ENCODE measurements at places on chromosomes 1 and 21.

DNA sequence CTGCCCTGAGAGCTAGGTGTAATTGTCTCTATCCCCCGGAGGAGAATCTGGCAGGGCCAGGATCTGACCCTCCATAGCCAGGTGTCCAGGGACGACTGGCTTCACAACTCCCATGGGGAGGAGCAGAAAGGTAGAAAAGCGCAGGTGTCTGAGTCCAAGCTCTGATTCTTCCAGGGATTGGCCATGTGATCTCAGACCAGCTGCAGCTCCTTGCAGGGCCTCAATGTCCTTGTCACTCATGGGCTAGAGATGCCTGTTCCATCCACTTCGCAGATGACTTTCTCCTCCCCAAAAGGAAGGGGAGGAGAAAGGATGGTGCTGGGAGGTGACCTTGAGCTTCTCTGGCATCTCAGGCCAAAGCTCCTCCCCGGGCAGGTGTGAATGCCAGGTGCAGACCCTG is 22.7 kb downstream of the HSPG2 start:
- no peak for DNase-seq

DNA sequence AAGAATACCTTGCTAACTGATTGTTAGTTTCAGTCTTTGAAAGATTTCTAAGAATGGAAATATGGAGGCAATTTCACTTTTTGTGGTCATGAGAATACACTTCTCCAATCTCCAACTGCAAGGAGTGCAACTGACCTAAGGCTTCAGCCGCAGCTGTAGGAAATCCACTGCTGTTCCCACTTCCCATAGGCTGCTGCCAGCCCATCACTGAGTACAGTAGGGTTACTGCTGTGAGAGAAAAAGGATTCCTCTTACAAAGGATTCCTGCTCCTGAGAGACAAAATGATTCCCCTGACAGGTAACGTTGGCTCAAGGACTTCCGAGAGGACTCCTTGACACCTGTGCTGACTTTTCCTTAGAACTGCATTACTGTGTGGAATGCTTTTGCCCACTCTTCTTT is 87.4 kb downstream of the ADGRL4 start:
- no peak for DNase-seq

- DNase-seq, result no peak
These were observed 20.3 kb downstream of the RIMS3 start for GRCh38 chr1:40645118-40645680.

GRCh38 chr1:51986718-51987117 is 3.8 kb downstream of the RAB3B start:
- DNase-seq, result no peak

GRCh38 chr1:198669023-198669698 is 30.3 kb downstream of the PTPRC start:
- no peak for DNase-seq

- DNase-seq, result no peak
These were observed 218.5 kb upstream of the ZC3H12A start for GRCh38 chr1:37255868-37256267.

GRCh38 chr21:21003701-21004100 is 5.5 kb downstream of the NCAM2 start:
- DNase-seq, result no peak

DNA sequence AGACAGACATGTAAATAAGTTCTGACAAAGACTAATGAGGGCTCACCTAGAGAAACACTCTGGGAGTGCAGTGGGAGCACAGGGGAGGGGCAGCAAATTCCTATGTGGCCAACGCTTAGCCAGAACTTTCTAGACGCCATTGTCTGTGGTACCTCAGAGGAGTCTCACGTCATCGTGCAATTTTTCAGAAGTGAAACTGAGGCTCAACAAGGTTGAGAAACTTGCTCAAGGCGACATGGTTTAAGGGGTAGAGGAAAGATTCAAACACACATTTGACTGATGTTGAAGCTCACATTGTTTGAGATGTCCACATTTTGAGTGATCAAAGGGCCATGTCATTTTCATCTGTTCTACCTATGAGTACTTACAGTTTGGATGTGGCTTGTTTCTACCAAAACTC is 152.6 kb upstream of the LMO4 start:
- no peak for DNase-seq

GRCh38 chr1:81126989-81127581 is 673.6 kb upstream of the ADGRL2 start:
- DNase-seq, result no peak

DNA sequence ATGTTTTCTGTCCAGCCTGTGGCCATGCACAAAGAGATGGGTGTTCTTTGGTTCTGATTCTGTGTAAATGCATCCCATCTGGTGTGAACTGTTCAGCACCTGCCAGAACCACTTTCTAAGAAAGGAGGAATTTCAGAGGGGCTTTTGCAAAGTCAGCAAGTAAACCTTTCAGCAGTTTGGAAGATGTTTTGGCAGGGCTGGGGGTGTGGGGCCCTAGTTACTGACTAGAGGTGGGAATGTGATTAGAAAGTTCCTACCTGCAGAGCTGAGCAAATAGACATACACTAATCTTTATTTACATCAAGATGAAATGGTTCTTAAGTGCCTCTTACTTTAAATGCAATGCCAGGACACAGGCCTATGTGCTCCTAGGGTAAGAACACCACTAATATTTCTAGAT is 378.1 kb upstream of the USP24 start:
- no peak for DNase-seq

DNA sequence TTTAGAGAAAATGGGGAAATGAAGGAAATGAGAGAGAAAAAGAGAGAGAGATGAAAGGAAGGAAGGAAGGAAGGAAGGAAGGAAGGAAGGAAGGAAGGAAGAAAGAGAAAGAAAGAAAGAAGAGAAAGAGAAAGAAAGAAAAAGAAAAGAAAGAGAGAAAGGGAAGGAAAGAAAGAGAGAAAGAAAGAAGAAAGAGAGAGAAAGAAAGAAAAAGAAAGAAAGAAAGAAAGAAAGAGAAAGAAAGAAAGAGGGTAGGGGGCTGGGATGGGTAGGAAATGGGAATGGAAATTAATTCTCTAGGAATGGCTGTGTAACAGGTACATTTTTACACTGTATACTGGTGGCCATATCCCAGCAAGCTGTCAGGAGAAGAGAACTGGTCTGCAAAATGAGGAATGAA is 4.3 kb upstream of the SH2D1B start:
- no peak for DNase-seq

- no peak for DNase-seq
These were observed 436.8 kb upstream of the NR5A2 start for GRCh38 chr1:199590708-199591107.

- no peak for DNase-seq
These were observed 486.9 kb upstream of the USP24 start for GRCh38 chr1:55702064-55702463.

- no peak for DNase-seq
These were observed 1.2 kb downstream of the PSMG1 start for GRCh38 chr21:39182016-39182415.

- DNase-seq, result no peak
These were observed 6.6 kb downstream of the CCDC30 start for GRCh38 chr1:42469727-42470126.

DNA sequence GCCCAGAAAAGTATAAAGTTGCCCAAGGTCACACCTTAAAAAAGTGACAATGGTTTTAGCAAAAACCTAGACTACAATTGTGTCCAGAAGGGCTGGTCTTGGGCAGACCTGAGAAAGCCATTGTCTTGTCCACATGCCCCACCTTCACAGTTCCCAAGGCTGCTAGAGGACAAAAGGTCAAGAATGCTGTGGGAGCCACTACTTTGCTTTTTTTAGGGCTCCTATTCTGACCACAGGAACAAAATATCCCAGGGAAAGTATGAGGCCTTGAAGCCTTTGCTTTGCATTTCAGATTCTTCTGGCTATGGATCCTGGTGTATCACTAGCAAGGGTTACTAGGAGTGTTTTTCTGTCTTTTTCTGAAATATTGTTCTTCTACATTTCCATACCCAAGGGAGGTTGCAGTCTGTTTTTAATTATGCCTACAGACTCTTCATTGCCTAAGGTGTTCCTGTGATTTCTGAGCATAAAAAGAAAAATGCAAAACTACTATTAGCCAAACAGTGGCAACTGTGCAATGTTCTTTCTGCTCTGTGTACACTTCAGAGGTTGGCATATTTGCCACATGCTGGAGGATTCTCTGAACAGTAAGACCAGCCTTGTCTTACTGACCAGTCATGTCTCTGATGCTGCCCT is 10.7 kb downstream of the C1orf162 start:
- DNase-seq, result no peak

DNA sequence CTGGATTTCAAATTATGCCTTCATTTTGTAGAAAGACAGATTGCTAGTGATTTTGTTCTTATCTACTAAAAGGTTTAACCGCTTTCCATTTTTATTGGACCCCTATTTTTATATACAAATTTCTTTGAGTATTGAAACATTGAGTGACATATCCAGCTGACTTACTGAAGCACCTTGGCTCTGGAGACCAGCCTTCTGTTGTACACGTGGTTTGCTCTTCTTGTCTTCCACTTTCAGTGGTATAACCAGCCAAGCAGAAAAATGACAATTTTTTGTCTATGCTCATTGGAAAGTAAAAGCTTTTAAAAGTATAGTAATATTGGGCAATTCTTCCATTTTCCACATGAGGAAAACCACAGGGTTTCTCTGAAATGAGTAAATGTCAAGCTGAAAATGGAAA is 4.4 kb downstream of the F13B start:
- no peak for DNase-seq

DNA sequence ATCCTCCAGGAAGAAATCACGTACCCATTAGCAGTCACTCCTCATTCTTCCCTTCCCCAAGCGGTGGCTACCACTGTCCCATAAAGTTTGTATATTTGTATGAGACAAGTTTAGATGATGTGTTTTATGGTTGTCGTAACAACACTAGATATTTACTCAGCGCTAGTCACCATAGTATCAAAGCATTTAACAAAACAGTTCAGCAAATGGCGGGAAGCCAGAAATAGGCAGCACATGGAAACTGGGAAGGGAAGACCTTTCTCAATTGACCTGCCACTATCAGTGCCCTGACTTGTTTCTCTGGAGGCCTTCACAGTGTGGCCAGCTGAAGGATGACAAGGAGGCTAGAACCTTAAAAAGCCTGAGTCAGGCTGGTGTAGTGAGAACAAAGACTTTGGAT is 31.1 kb downstream of the CNST start:
- DNase-seq, result peak; percentile 34

DNA sequence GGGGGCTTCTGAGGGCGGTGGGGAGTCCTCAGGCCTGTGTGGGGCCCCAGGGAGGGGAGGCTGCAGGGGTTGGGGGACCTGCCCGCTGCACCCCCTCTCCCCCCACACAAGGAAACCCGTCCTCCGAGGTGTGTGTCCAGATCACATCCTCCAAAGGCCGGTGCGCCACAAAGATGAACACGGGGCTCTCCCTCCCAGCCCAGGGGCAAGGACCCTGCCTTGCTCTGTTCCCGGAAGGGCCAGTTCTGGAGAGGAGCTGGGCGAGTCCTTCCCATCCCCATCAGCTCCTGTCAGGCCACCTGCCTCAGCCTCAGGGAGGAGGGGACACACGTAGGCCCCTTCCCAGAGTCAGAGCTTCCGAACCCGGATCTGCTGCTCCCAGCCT is 2.5 kb upstream of the TTLL10 start:
- DNase-seq, result no peak

DNA sequence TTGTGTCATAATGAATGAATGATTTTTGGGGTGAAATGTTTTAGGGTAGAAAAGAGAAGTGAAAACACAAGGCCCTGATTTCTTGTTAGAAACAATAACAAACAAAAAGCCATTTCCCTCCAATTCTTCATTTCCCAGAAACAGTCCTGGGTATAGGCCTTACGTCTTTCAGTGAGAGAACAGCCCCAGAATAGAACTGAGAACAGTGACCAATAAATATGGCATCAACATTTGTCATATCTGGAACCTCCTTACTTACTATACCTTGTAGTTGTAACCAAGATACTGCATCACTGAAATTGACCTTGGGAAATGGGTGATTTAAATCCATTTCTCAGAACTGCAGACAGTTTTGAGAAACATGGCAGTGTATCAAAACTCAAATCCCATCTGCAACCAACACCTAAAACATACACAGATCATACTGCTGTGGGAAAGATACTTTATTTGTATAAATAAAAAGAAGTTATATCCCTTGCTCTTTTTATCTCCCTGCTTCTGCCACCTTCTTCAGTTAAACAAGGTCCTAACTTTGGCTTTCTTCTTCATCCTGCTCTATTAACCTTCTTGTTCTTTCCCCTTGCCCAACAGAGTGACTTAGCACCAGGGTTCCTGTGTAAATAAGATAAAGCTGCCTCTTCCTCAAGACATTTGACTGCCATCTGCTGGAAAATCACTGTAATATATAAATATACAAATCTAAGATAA is 19.5 kb downstream of the XKR8 start:
- peak; percentile 45 for DNase-seq

- no peak for DNase-seq
These were observed 8.2 kb upstream of the MIXL1 start for GRCh38 chr1:226215239-226215638.

- DNase-seq, result no peak
These were observed 31.5 kb upstream of the SLC6A9 start for GRCh38 chr1:44062656-44063179.

- no peak for DNase-seq
These were observed 66.2 kb downstream of the BRINP2 start for GRCh38 chr1:177236962-177237361.

DNA sequence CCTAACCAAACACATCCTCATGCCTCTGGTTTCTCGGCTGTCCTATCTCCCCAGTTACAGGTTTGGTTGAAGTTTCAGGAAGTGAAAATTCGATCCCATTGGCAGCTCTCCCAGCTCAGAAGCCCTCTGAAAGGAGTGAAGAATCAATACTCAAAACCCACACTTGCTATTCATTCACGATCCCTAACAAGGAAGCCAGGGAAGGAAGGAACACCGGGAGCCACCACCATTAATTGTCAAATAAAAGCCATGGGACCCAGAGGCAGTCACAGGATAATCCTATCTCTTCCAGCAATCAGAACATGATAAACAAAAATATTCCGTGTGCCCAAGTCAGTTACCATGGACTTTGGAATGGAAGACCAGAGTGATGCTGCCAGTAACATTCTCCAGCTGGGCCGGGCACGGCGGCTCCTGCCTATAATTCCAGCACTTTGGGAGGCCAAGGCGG is 7.0 kb downstream of the TMPRSS2 start:
- DNase-seq, result no peak

- peak; percentile 81 for DNase-seq
These were observed 58.9 kb upstream of the LAPTM5 start for GRCh38 chr1:30816211-30817076.

DNA sequence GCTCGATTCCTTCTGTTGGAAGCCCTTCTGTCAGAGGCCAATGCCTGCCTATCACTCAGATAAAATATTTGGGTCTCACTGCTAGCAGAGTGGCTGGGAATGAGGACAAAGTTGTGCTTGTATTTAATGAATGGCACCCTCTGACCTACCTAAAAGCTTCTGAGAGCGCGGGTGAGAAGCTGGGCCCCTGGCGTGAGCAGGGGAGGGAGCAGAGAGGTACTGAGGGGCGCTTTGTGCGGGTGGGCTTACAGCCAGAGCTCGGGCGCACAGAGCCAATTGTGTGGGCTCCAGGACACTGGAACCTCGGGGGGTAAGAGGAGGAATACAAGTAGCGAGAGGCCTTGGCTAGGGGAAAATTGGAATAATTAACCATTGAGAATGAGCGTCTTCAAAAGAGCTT is 32.3 kb downstream of the PCAT6 start:
- DNase-seq, result no peak

- peak; percentile 2 for DNase-seq
These were observed 55.2 kb downstream of the RNF220 start for GRCh38 chr1:44460107-44460882.
